ENCODE measurements at places on chromosomes 3 and 15.

GRCh38 chr3:129422897-129423296 lies 5.5 kb downstream of the EFCAB12 start:
- no peak for DNase-seq

DNA sequence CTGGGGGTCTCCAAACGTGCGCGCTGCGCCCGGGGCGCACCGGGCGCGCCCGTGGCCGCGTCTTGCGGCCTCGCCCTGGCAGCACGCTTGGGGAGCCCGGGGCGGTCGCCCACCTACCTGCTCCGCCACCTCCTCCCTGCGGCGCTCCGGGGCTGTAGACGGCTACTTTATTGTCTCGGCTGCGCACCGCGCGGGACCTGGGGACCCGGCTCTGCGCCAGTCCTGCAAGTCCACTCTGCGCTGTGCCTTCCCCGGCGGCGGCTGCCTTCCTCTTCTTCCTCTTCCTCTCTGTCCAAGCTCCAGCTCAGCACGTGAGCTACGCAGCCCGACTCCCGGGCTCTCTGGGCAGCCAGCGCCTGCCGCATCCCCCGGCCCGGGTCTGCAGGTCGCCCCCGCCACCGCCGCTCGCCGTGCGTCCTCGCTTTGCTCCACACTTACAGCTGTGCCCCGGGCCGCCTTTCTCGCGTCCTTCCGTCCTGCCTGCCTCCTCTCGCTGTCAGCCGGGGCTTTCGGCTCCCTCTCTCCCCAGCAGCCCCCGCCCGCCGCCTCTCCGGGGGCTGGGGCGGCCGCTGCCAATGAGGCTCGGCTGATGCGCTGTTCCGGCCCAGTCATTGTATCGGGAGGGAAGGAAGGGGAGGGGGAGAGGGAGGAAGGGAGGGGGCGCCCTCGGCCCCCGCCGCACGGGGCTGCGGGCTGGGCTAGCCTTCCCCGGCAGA lies 156.4 kb upstream of the FRMD4B start:
- DNase-seq = peak; percentile 13

- peak; percentile 30 for DNase-seq
Measured at GRCh38 chr3:122183521-122183892, at the start of gene CASR. Gene CASR, plus strand, starts transcription at chr3:122183668. Its CDS starts 70,522 bp downstream, at chr3:122254190.

GRCh38 chr15:78274994-78275393 lies 10.6 kb downstream of the DNAJA4 start:
- DNase-seq = no peak

DNA sequence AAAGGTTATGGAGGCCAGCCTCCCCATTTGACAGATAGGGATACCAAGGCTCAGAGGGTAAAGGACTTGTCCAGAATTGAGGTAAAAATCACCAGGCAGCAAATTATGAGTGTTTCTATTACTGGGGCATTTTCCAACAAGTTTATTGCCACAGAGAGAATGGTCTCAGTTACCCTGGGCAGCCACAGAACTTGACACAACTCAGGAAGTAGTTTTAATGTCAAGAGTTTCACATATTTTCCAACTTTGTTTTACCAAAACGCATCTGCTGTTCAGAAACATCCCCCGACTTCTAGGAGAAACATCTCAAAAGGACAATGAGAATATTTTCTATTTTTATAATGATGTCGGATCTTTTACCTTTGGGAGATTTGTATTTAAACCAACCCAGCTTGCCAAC lies 107.5 kb upstream of the MRPS22 start:
- DNase-seq = no peak

- no peak for DNase-seq
Measured at GRCh38 chr3:141682921-141683320, 55.2 kb upstream of the RNF7 start.

DNA sequence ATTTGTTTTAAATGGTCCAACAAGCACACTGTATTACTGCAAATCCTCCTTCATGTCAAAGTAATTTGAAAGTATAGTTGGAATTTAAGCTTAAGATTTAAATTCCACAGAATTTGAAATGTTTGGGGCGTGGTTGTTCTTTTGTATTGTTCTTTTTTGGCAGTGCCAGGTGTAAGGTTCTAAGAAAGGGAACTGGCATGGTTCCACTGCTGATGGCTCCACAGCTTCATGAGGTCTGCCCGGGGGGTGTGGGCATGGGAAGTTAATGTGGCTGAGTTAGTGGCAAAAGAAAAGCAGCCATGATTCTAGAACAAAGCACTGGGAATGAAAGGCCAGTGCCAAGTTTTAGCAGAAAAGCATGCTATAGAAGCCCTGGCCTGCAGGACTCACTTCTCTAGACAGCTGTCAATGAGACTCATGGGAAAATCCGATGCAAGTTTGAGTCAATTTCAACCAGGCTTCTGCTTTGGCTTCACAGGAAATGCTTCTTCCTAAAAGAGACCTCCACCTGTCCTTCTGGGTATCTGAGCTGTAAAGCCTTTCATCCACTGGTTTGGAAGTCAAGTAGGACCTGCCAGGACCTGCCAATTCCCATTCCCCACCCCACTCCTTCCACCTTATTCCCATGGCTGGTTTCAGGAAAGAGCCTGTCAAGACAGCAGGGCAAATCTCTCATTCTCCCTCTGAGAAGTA lies 18.9 kb downstream of the CDCP1 start:
- no peak for DNase-seq

DNA sequence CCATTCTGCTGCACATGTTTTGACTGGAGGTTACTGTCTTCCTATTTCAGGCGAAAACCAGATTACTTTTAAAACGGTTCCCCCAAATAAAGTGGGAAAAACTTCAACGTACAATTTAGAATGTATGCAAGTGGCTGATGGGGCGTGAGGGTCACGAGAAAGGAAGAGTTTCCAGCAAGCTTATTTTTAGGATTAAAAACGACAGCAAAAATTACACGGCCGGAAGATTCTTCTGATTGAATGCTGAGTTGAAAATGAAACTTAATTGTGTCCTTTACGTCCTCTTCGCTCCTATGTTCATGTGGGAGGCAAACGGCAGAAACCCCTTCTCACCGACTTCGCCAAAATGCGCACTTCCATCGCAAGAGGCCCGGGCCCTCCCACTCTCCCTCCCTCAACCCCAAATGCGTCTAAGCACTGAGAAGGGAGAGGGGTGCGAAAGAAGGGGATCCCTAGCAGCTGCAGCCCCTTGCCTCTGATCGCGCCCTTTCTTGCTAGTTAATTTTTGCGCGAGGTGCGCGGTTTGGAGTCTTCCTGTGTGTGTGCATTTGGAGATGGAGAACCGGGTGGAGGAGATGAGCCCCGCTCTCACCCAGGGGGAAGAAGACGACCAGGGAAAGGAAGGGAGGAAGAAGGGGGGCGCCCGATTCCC lies 656 bp downstream of the CD47 start:
- peak; percentile 38 for DNase-seq

DNA sequence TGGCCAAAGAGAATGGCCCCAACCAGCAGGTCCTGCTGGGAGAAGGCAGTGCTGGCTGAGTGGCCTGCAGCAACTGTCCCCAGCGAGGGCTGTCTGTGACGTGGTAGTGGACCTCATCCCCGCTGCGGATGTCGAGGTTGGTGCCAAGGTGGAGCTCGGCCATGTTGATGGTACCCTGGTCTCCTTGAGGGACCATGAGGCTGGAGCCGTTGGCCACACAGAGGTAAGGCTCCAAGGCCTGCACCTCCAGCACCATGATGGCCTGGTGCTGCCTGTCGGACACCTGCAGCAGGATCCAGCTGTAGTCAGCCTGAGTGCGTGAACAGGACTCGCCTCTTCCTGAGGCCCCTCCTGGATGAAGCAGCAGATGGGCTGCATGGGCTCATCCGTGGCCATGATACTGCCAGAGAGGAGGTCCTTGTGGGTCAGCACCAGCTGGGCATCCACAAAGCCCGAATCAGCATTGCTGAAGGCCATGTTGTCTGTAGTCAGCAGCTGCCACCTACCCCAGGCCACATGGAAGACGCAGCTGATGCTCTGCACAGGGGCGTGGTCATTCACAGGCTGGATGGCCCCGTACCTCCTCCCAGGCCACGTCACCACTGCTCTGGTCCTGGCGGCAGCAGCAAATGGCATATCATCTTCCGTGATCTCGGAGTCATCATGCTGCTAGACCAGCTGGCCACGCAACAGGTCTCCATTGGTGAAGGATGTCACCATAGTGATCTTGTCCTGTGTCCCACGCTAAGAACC lies 167.5 kb downstream of the GOLGA6L4 start:
- no peak for DNase-seq

DNA sequence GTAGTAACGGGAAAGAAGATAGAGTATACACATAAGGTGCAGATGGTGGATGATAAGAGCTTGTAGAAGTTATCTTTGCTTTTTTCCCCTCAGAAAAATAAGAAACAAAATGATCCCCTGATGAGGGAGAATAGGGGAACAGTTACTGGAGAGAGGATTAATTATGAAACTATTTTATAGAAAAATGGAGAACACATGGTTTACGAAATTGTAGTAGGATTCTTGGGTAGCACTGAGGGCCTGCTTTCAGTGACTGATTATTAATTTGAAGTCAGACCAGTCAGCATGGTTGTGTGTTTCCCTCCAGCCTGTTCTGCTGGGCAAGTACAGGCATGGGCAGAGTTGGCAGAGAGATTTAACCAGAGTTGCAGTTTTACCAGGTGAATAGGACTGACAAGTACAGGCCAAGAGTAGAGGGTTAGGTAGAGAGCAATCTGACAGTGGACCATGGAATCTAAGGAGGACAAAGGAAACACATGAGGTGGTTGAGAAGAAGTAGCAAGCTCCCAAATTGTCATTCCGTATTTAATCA lies 5.9 kb downstream of the SLC49A4 start:
- no peak for DNase-seq

GRCh38 chr15:96052154-96052553 lies 278.3 kb upstream of the NR2F2 start:
- no peak for DNase-seq

DNA sequence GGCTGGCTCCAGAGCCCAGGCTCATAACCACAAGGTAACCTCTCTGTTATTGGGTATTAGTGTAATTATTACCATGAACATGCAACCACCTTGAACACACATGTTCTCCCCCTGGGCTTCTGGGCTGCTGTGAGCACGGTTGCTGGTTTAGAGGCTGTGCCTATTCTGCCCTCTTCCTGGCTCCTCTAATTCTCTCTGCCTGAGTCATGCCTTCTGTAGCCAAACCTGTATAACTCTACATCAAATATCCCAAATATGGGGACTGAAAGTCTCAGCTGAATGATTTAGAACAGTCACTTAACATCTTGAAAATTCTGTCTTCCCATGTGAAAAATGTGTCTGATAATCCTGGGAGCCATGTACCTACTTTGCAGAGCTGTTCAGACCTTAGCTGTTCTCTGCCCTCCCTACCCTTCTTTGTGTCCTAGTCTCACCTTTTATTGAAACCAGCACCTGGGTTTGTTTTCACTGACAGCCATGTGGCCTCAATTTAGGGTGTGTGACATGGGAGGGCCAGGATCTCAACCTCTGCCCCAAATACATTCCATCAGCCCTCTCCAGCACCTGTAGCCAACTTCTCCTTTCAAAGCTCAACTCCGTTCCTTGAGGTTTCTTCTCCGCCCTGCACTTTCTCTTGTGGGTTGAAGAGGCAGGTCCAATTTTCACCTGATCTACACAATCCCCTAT lies 60.7 kb downstream of the PDZRN3 start:
- DNase-seq = no peak

- peak; percentile 47 for DNase-seq
Measured at GRCh38 chr3:69200384-69201068, 78.1 kb upstream of the LMOD3 start.

- no peak for DNase-seq
Measured at GRCh38 chr15:98537516-98538060, 110.8 kb upstream of the IGF1R start.

GRCh38 chr15:49815950-49816349 lies 195.1 kb downstream of the DTWD1 start:
- DNase-seq = no peak

GRCh38 chr3:195999896-196000295 lies 82.0 kb downstream of the TFRC start:
- DNase-seq = no peak

DNA sequence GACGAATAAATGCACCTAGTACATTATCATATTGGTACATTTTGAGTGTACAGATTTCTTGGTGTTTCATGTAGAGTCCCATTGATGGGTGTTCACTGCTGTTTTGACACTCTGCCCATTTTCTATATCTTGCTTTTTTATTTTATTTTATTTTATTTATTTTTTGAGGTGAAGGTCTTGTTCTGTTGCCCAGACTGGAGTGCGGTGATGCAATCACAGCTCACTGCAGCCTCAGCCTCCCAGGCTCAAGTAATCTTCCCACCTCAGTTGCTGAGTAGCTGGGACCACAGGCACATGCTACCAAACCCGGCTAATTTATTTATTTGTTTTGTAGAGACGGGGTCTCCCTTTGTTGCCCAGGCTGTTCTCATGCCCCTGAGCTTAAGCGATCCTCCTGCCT lies 44.2 kb downstream of the DNAJC13 start:
- no peak for DNase-seq

GRCh38 chr15:38671675-38672254 lies 107.2 kb upstream of the RASGRP1 start:
- DNase-seq = no peak

DNA sequence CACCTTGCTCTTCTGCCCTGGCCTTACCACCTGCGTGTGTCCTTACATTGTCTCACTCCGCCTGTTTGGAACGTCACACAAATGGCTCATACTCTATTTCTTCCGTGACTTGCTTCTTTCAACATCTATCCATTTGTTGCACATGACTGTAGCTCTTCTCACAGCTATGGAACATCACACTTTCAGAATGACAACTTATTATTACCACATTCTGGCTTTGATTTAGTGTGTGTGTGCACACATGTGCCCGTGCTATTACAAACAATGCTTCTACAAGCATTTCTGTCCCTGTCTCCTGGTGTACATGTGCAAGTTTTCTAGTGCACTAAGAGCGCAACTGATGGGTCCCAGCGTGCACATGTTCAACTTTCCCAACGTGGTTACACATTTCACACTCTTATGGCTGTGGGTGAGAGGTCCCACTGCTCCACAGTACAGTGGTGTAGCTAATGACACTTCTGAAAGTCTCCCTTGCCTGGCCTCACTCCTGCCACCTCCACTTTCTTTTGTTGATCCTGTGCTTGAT lies 37.8 kb downstream of the PTH1R start:
- no peak for DNase-seq

DNA sequence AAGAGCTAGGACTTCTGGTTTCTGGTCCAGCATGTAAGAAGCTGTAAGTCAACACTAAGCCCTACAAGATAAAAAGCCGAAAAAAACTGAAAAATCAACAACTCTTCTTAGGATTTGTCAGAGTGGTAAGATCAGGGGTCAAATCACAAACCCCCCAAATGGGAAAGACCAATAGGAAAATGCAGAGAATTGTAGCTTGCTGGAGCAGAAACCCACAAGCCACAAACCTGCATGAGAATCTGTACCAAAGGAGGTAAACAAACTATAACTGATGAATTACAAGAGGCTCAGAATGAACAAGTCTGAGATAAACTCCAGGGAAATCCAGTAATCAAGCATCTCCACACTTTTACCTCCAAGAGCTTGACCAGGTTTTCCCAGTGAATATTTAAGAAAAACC lies 36.0 kb downstream of the RFX7 start:
- DNase-seq = no peak

GRCh38 chr15:71393383-71393782 lies 278.1 kb downstream of the THSD4 start:
- peak; percentile 6 for DNase-seq

DNA sequence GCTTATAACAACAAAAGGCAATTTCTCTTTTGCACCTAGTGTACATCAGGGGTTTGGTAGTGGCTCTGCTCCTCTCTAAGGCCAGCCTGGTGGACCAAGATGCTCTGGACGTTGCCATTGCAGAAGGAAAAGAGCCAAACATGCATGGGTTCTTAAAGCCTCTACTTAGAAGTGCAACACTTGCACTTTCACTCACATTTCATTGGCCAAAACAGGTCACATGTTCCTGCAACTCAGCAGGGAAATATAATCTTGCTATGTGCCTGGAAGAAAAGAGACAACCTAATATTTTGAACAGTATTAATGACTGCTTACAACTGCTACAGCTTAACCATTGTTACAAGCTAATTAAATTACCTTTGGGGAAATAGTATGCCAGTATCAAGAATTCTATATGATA lies 182.9 kb downstream of the IL5RA start:
- no peak for DNase-seq
